ENCODE measurements at places on chromosomes 6 and 20.

DNA sequence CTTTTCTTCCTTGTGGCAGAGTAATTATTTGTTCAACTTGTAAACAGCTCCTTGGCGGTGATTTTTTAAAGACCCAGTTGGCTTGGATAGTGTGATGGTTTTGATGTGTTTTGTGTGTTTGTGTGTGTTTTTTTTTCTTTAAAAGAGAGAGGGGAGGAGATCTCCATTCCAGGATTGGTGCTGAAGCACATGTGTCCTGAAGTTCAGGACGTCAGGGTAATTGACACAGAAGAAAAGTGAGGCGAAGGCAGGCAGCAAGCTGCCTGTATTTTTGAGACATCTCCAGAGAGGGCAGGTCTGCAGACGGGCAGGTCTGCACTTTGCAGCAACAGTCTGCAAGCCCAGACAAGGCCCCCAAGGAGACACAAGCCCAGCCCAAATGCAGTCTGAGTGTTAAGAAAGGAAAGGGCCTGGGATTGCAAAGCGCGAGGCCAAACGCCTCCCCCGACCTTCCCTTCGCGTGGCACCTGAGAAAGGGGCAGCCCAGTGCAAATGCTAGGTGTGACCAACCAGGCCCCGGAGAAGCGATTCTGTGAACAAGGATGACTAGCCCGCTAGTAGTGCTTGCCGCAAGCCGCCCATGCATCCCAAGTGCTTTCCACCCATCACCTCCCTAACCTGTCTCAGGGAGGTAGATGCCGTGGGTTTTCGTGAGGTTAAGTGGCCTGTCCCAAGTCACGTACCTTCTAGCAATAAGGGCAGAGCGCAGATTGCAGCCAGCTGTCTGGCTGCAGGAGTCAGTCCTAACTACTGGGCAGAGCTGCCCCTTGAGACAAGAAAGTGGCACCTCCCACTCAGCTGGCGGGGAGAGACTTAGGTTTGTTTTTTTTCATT is 230.5 kb downstream of the ZMYND8 start:
- DNase-seq = no peak

GRCh38 chr6:168238159-168238909 is 81.2 kb downstream of the DACT2 start:
- DNase-seq = no peak

GRCh38 chr20:50568549-50568942 is 58.4 kb downstream of the PTPN1 start:
- DNase-seq = no peak

DNA sequence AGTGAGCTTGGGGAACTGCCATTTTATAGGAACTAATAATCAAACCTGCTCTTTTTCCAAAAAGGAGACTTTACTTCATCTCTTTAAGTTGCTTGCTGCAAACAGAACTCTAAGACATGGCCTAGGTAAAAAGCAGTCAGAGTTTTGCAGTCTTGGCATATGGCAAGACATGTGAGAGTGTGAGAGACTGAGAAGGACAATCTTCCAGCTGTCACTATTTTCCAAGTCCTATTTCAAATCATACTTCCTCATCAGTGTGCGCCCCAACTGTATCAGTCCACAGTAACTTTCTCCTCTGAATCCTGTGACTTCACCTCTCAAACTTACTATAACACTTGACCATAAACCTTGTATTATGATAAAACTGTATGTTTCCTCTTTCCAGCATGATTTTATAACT is 10.4 kb downstream of the CALHM6 start:
- no peak for DNase-seq
